ENCODE measurements at places on chromosomes 2 and 18.
A peak's percentile ranks its signal among the peaks of the same experiment; 100 is the strongest.

DNA sequence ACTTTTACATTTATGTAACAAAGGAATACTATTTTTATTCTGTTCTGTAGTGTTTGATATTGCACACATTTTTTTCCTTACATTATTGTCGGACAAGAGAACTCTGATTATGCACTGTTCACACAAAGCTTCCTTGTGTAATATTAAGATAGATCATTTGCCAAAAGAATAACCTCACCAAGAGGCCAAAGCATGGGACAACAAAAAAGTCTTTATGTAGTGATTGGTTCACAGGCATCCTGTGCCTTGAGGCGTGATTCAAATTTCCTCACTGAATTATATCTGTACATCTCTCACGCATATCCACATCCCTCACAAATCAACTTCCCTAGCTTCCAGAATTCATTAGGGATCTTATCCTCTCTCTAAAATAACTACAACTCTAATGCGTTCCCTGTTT, 642.7 kb downstream of the NR4A2 start:
- no peak for DNase-seq

DNA sequence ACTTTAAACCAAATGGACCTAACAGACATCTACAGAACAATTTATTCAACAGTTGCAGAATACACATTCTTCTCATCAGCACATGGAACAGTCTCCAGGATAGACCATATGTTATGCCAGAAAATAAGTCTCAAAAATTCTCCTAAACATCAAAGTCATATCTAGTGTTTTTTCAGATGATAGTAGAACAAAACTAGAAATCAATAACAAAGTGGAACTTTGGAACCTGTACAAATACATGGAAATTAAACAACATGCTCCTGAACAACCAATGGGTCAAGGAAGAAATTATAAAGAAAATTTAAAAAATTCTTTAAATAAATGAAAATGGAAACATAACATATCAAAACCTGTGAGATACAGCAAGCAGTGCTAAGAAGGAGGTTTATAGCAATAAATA, 194.1 kb upstream of the SIX2 start:
- DNase-seq, result no peak

DNA sequence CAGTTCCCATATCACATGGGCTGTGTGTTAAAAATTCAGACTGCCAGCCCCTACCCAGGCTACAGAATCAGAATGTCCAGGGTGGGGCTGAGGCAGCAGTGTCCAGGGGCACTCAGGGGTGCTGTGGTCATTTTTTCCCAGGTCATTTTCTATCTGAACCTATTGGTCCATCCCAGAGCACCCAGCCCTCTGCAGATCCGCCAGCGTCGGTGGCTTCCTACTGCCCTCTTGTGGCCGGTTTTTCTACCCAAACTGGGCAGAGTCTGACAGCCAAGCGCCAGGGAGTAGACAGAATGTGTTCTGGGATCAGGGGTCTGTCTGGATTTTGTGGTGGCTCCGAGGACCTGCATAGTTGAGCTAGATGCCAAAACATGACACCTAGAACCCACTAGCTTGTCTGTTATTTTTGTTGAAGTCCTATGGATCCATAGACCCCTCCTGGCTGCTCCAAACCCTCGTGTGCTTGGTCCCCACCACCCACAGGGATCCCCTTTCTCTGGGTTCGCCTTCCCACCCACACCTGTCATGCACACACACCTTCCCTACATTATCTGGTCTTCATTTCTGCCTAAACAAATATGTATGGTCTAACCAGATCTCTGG, 34.1 kb upstream of the RMDN2 start:
- DNase-seq, result peak; percentile 79

DNA sequence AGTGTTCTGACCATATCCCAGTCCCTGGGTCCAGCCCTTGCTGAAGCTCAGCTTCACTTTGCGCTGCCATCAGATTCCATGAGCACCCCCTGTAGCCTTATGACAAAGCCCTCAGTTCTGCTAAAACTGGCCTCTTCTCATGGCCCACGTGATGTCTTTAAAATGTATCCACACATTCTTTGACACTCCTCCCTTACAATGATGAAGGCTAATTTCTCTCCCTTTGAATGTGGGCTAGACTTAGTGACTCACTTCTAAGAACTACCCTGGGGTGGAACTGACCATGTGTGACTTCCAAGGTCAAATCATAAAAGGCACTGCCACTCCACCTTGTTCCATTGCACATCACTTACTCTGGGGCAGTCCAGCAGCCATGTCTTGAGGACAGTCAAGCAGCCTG, 45.4 kb upstream of the GORASP2 start:
- no peak for DNase-seq

- DNase-seq, result no peak
Observed at GRCh38 chr2:181657379-181657778, 474 bp upstream of the CERKL start.

GRCh38 chr2:70083344-70084156, 3.7 kb upstream of the PCBP1 start:
- no peak for DNase-seq

DNA sequence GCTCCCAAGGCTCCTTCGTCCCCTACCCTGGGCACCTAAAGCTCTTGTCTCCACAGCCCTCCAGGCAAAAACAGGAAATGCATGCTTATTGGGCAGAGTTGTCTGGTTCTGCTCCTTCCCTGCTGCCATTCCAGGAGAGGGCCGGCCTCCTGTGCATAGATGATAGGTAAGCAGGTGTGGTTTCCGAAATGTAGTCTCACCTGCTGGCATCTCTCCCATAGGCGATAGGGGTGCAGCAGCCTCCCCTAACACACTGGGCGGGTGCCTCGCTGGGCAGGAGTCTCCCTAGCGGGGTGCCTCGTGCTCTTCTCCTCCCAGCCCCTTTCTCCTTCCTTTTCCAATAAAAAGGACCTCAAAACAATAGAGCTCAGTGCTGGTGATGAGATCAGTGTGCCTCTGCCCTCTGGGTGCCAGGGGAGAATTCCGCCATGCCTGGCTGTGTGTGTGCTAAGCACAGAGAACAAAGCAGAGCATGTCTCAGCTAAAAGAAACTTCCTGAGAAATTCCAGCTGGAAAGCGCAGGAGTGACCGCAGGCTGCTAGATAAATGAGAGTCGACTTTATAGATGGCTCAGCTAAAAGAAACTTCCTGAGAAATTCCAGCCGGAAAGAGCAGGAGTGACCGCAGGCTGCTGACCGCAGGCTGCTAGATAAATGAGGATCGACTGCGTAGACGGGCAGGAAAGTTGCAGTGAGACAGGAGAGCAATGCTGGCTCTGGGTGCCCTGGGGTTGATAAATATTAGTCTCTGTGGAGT, 11.3 kb upstream of the PXDN start:
- no peak for DNase-seq

GRCh38 chr2:48728840-48729239, 26.7 kb downstream of the LHCGR start:
- no peak for DNase-seq

- no peak for DNase-seq
Observed at GRCh38 chr2:41958251-41958650, 89.6 kb upstream of the PKDCC start.

DNA sequence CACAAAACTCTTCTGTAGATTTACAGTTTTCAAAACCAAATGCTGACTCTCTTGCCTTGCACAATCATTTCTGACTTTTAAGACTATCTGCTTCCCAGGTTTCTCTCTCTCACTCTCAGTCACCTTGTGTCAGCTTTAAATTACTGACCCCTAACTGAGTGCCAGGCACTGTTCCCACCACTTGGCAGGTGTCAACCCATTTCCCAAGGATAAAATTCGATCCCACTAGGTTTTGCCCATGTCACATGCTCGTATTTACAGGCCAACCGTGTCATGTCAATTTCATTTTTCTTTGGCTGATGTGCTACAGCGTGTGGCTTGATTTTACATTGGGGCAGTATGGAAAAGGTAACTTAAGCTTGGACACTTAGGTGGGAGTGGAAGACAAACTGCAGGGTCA, 26.1 kb upstream of the LMAN1 start:
- DNase-seq, result no peak

GRCh38 chr2:240819858-240820606, at the start of gene KIF1A:
KIF1A (minus strand) TSS chr2:240820219; CDS start chr2:240797752, 22,467 bp downstream.
- DNase-seq, result peak; percentile 94

DNA sequence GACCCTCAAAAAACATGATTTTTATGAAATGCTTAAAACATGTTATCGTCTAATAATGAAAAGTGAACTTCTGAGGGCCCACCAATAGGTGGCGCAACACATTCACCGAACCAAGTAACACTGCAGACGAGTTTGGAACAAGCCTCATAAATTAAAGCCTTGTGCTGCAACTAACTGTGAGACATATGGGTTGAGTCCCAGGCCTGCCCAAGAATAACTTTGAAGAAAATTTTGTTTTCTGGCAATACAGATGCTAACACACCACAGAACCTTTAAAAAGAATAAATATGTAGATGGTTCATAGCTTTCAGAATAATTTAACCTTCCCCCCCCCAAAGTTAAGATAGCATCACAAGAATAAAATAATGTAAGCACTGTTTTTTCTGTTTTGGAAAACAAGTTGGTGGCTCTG, 285.9 kb downstream of the RNF144A start:
- peak; percentile 58 for DNase-seq

DNA sequence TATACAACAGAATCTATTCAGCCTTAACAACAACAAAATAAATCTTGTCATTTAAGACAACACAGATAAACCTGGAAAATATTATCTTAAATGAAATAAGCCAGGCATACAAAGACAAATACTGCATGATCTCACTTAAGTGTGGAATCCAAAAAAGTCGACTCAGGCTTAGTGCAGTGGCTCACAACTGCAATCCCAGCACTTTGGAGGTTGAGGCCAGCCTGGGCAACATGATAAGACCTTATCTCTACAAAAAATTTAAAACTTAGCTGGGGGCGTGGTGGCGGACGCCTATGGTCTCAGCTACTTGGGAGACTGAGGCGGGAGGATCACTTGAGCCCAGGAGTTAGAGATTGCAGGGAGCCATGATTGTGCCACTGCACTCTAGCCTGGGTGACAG, 75.2 kb upstream of the RNU4ATAC start:
- DNase-seq, result no peak

DNA sequence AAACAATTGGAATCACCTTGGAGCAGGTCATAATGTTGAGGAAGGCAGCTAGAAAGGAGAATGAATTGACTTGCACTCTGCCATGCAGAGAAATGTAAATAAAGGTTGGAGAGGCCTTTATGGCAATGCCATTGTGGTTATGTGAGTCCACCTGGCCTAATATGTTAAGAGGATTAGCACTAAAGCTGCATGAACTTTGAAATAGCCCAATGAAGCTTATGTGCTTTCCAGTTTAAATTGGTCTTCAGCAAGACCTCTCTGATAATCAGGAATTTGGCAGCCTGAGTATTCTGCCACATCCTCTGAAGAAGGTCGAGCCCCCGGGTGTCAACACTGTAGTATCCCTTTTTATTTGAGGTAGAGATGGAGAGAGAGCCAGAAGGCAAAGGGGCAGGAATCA, 464.9 kb downstream of the CDH2 start:
- DNase-seq, result no peak

DNA sequence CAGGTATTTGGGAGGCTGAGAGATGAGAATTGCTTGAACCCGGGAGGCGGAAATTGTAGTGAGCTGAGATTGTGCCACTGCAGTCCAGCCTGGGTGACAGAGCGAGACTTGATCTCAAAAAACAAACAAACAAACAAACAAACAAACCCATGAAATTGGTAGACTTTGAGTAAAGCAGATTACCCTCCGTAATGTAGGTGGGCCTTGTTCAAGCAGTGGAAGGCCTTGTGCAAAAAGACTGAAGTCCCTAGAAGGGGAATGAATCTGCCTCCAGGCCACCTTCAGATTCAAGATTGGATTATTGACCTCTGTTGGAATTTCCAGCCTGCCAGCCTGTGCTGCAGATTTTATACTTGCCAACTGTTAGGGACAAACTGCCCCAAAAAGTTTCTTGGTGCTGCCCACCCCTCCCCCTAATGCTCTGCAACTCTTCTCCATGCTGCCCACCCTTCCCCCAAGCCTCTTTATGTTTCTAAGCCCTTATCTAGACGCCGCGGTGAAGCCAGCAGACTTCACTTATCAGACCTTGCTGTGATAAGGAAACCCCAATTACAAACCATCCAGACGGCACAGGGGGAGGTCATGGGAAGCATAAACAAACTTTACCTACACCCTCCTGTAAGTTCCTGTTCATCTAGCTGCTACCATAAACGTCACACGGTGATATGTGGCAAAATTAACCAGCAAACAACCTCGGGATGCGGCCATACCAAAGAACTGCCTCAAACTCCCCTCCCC, 17.0 kb downstream of the CYP27A1 start:
- DNase-seq, result no peak

DNA sequence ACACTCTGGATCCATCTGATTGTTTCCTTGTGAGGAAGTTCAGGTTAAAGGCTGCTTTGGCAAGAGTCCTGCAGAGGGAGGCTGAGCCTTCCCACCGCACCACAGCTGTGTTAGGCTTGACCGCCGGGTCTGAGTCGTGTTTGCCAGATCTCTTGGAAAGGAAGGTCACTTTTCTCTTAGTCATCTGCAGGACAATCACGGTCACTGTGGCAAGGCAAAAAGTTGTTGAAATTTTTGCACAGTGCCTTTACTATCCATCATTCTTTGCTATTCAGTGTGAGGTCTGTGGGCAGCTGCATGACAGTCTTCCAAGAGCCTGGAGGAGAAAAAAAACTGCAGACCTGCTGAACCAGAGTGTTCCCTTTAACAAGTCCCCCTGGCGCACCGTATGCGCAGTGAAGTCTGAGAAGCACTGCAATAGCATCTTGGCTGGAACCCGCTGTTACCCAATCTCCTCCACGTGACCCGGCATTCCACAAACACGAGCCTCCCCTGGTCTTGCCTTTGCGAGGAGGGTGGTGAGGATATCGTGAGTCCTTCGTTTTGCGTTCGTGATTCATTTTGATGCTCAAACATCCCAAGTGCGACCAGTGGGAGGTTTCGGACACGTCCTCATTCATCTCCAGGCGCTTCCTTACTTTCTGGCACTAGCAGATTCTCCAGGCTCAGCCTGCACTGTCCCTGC, 23.0 kb downstream of the BIN1 start:
- DNase-seq, result no peak

- no peak for DNase-seq
Observed at GRCh38 chr18:58992301-58993231, 127.9 kb downstream of the ZNF532 start.

DNA sequence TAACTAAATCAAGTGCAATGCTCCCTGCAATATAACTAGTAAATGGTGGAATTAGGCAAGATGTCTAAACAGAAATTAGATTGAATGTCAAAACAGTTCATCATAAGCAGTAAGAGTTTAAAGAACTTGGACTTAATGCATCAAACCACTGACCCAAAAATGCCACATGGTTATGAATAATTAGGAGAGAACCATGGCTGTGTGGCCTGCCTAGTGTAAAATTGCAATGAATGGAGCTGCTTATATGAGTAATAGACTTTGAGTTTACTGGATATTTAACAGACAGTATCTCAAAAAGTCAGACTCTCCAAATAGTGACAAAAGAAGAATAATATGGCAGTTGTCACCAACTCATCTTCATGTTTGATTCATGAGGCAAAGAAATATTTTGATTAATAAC, 101.6 kb upstream of the COL5A2 start:
- no peak for DNase-seq

DNA sequence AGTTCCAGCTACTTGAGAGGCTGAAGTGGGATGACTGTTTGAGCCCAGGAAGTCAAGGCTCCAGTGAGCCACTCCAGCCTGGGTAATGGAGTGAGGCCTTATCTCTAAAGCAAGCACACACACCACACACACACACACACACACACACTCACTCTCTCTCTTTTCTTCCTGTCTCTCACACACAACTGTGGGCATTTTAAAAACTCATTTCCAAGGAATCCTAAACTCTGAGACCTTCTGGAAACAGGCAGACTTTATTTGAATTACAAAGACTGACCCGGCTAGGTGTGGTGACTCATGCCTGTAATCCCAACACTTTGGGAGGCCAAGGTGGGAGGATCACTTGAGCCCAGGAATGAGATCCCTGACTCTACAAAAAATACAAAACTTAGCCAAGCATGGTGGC, 21.3 kb downstream of the WDSUB1 start:
- DNase-seq, result no peak
